Stimulated activated CD8-positive, alpha-beta memory T cell treated with anti-CD3 and anti-CD28 coated beads, Interleukin-2, amount 100 ng/mL, for 1 hour (primary cell): ENCODE measurements at places on chromosomes 13 and 19.
A peak's percentile ranks its signal among the peaks of the same experiment; 100 is the strongest.

GRCh38 chr13:55160867-55161266 lies 1979.9 kb upstream of the PRR20A start:
- DNase-seq, result no peak

DNA sequence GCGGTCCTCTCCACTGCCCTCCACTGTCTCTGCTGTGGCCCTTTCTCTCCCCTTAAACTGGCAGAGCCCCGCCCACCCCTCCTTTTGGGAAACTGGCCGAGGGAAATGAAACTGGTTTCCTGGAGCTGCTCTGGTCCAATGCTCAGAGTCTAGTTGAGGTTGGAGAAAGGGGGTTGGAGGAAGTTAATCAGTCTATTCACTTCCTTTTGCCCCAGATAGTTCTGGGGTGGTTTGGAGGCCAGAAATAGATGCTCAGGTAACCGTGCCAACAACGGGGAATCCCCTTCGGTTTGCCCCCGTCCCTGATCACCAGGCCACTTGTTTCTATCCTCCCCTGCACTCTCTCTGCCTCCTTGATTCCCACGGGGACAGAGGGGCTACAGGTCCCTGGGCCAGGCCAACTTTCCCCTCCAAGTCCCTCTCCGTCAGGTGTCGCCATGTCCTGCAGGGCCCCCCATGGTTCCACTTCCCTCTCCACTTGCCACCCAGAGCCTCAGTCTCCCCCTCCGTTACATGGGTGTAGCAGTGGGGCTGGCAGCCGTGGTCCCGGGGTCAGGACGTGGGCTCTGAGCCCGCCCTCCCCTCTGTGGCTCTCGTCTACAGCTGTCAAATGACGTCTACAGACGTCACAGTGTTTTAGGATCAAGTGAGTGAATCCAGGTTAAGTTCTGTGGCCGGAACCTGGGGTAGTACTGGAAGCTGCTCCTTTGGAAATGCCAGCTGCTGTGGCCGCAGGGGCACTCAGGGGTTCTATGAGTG lies at the start of gene IL4I1:
IL4I1 (minus strand) TSS at position 25 of the 759 bp plus-strand sequence. CDS start 727 bp downstream, outside the sequence.
- DNase-seq, result peak; percentile 23

GRCh38 chr13:91526543-91527033 lies 128.2 kb downstream of the GPC5 start:
- no peak for DNase-seq

DNA sequence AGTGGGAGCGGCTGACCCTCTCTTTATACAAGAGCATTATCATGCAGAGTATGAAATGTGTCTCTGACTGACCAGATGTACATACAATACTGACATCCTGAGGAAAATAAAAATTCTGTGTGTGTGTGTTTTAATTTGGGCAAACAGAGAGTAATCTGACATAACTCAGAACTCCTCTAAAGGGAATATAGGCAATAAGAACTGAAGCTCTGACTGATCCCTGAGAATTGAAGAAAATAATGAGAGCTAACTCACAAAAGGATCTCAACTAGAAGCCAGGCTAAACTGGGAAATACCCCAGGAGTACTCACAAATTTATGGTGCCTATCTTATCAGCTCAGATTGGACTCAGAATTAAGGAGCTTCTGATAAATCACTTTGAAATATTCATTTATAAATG lies 539.9 kb downstream of the OLFM4 start:
- no peak for DNase-seq

- no peak for DNase-seq
Measured at GRCh38 chr19:21593934-21594820, 88.8 kb downstream of the ZNF429 start.

DNA sequence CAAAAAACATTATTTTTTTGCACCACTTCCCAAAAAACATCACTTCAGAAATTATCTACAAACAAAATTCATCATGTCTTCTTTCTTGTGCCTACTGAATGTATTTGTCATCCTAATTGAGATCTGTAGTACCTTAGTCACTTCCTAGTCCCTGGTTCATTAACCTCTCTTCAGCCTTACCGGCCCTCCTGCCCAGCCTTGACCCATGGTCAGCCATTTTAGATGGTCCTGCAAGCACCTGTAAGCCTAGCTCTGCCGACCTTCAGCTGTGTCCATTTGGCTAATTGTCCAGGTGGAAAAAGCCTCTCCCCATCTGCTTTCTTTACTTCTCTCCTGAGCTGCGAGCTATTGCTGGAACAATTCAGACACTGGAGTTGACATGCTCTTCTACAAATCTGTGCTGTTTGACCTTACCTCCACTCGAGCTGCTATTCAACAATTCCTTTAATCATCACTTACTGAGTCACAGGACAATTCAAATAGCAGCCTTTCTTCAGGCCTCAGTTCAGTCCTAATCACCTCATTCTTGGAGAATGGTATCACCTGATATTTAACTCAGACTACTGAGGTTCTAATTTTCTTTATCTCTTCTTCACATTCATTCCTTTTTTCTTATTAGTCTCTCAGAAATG lies 882.5 kb downstream of the PCDH9 start:
- DNase-seq, result no peak

DNA sequence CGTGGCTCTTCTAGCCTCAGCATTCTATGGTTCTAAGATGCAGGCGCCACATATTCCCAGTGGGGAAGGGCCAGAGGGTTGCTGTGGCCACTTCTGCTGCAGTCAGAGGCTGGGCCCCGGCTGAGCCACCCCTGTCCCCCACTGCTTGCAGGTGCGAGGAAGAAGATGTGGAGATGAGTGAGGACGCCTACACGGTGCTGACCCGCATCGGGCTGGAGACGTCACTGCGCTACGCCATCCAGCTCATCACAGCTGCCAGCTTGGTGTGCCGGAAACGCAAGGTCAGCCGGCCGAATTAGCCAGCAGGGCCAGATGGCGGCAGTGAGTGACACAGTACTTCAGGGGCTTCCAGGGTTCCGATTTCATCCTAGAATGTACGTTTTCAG lies 2.0 kb downstream of the LHB start:
- DNase-seq, result no peak

DNA sequence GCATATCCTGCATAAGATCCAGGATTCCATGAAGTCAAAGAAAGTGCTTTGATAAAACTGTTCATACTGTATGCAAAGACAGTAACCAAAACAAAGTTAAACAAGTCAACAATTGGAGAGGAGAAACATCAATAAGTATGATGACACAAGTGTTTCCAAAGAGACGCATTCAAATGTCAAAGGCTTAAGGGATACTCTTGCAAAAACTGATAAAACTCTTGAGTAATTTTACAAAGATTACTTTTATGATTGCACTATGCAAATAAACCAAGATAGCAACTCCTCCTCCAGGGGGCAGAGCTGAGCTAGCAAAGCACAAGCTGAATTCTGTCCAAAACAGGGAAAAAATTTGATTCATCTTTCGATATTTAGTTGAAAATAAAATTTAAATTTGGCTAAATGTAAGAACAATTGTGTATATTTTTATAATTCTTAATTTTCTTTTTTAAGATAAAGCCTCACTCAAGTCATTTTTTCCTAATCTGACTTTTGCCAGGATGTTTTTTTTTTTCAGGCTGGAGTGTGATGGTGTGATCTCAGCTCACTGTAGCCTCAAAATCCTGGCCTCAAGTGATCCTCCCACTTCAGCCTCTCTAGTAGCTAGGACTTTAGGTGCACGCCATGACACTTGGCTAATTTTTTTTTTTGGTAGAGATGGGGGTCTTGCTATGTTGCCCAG lies 84.0 kb downstream of the MZT1 start:
- DNase-seq, result no peak

- no peak for DNase-seq
Measured at GRCh38 chr13:93416736-93417355, 190.2 kb downstream of the GPC6 start.

GRCh38 chr13:34941835-34942731 lies at the start of gene NBEA:
TSS of gene NBEA (plus strand) at chr13:34942270. CDS start at chr13:34942821, 551 bp downstream.
- DNase-seq, result peak; percentile 51

DNA sequence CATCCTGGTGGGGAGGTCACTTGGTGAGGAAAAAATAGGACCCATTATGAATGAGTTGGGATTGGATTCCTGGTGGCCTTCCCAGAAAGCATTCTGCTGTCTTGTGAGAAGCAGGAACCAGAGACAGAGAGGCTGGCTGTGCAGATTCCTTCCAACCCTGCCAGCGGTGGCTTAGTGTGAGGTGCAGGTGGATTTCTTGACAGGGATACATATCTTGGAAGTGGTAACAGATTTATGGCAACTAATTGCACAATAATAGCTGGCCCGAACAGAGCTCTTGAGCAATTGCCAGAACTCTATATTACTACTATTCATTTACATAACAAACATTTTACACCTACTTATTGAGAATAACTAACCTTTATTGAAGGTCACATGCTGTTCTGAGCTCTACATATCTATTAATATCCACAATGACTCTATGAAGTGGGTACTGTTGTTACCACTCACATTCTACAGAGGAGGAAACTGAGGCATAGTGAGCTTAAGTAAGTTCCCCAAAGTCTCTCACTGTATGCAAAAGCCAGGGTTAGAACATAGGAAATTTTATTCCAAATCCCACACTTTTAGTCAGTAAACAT lies 173.9 kb upstream of the SERP2 start:
- no peak for DNase-seq

GRCh38 chr13:40271931-40272775 lies 394.3 kb downstream of the FOXO1 start:
- DNase-seq, result peak; percentile 21

DNA sequence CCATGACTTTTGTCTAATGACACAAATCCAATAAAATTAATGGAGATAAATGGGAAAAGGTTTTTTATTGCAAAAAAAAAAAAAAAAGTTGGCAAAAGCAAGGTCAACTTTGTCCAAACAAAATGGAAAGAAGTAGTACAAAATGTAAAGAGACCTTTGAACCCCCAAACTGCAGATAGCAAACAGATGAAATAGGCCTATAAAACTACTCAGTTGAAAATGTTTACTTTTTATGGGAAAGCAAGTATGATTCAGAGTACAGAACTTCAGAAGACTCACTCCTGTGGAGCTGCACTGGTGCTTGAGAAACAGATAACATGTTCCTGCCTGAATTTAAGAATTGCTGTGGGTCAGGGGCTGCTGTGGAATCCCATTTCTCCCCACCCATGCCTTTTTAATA lies 9.8 kb upstream of the ZNF177 start:
- no peak for DNase-seq

DNA sequence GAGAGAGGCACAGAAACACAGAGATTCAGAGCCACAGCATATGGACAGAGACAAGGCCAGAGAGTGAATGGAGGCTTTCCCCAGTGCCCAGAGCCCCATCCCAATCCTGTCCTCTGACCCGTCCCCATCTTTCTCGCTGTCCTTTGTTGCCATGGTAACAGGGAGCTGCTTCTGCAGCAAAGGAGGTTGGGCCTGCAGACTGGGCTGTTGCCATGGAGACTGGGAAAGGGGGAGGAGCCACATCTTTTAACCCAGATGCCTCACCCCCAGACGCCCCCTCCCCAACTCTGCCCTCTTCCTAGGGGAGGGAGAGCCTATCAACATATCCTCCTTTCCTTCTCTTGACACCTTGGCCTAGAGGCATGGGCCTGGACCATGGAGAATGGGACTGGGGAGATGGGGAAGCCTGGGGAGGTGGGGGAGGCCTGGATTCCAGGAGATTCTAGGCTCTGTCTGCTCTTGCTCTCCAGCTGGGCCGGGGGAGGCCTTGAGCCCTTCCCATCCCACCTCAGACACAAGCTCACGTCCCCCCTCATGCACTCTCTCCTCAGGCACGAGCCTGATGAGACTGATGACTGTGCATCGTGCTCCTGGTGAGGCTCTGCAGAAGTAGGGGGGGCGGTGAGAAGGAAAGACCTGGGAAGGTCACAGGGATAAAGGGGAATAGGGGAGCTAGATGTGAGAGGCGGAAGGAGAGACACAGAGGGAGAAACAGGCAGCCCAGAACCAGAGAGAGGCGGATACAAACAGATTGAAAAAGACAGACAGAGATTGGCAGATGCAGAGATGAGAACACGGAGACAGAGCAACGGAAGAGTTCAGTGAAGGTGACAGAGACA lies 2.1 kb upstream of the ATP1A3 start:
- DNase-seq, result no peak

- no peak for DNase-seq
Measured at GRCh38 chr13:100724568-100724967, 50.0 kb upstream of the TMTC4 start.

DNA sequence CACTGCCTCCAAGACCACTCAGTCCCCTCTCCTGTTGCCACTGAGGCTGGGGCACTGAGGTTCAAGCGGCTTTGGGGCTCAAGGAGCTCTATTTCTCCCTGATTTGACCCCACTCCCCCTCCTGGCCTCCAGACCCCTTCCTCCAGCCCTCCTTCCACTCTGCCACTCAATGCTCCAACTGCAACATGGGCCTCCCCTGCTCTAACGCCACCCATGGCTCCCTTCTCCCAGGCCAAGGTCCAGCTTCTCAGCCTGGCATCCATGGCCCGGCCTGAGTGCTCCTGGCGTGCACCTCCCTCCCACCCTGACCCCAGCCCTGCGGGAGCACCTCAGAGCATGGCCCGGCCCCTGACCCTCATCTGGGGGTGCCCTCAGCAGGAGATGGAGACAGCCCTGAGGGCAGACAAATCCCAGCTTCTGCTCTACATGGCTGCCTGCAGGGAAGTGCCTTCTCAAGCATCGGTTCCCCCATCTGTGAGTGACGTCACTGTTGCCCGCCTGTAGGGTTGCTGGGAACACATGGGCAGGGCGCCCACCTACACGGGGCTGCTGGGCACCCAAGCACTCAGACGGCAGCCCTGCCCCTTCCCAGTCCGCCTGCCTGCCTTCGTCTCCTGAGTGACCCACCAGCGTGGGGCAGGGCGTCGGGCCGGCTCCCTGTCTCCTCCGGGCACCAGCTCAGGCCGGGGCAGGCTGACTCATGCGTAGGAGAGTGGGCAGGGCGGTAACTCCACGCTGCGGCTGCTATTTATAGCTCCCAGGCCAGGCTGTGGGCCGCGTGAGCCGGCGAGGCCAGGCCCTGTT lies 1.6 kb upstream of the DIRAS1 start:
- DNase-seq, result no peak

- DNase-seq, result no peak
Measured at GRCh38 chr13:109868578-109869311, 82.4 kb upstream of the IRS2 start.

DNA sequence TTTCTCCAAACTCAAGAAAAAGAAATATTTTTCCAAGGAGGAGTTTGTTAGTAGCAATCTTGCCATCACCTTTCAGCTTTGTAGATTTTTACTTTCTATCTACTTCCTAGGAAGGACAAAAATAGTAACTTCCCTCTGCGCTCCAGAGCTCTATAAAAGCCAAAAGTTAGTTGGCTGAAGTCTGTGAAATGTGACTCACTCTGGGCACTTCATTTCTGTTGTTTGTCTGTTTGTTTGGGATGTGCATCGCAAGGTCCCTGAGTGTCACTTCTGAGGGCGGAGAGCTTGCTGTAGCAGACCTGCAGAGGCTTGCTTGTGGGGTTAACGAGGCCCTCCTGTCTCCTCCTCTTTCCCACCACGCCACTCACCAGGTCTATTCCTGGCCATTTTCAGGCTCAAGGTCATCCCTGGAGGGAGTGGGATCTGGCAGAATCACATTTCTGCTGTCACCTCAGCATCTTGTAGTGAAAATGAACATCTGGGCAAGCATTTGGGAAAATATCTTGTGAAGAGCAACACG lies 307.6 kb downstream of the GPC6 start:
- no peak for DNase-seq

DNA sequence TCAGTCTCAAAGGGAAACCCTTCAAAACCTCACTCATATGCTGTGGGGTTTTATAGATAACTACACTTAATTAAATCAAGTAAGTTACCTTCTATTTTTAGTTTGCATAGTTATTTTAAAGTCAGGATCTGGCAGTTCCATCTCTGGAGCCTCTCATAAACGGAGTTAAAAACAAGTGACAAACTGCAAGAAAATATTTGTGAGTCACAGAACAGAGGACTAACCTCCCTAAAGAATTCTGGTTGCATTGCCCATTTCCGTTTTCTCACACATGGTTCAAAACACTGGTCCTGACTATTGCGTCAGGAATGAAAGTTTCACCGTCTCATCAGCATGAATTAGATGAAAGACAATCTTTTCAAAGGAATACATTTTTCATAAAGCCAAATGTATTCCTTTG lies 10.6 kb downstream of the RXFP2 start:
- DNase-seq, result no peak
